ENCODE measurements at places on chromosomes 11 and 22.

DNA sequence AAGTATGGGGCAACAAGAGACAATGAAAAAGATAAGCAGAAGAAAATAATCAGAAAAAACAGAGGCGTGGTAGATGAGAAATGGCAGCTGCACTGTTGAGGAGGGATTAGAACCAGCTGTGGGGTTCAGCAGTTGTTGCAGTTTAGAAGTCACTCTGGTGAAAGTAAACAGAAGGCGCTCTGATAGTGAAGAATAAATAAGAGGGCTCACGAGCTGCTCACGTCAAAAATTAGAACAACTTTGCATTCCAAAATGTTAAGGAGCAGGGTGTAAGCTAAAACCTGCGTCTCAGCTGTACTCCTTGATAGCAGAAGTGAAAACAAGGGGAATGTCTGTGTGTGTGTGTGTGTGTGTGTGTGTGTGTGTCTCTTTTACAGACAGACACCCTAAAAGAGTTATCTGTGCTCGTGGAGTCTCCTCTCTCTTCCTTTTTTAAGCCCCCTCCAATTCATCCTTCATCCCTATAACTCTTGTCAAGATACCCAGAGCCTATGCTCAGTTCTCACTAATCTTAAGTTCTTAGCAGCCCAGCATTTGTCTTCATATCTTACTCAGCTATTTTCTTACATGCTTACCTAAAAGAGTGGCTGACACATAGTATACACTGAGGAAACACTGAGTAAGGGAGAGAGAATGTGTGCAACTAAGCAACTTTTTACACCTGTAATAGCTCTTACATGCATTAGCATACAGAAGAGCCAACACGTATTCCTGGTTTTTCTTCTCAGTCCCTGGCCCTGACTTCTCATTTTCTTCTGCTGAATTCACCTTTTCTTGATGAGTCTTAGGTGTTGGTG is 8.9 kb downstream of the TTC17 start:
- no peak for DNase-seq

GRCh38 chr11:135027461-135027860 is 615.4 kb upstream of the B3GAT1 start:
- DNase-seq = no peak

DNA sequence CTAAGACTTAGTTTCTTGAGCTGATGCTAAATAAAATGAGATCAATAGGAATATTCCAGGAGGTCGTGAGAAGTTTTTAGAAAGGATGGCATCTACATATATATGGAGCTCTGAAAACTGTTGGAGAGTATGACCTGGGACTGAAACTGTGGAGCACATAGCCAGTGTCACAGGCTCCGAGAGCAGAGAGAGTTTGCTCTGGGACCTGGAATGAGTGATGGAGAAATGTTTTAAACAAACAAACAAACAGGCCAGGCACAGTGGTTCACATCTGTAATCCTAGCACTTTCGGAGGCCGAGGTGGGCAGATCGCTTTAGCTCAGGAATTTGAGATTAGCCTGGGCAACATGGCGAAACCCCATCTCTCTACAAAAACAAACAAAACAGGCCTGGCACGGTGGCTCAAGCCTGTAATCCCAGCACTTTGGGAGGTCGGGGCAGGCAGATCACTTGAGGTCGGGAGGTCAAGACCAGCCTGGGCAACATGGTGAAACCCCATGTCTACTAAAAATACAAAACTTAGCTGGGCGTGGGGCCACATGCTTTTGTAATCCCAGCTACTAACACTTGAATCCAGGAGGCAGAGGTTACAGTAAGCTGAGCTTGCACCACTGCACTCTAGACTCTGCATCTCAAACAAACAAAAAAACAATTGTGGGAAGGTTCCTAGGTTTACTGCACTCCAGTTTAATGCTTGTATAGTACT is 67.1 kb downstream of the SLC35F2 start:
- DNase-seq = no peak

DNA sequence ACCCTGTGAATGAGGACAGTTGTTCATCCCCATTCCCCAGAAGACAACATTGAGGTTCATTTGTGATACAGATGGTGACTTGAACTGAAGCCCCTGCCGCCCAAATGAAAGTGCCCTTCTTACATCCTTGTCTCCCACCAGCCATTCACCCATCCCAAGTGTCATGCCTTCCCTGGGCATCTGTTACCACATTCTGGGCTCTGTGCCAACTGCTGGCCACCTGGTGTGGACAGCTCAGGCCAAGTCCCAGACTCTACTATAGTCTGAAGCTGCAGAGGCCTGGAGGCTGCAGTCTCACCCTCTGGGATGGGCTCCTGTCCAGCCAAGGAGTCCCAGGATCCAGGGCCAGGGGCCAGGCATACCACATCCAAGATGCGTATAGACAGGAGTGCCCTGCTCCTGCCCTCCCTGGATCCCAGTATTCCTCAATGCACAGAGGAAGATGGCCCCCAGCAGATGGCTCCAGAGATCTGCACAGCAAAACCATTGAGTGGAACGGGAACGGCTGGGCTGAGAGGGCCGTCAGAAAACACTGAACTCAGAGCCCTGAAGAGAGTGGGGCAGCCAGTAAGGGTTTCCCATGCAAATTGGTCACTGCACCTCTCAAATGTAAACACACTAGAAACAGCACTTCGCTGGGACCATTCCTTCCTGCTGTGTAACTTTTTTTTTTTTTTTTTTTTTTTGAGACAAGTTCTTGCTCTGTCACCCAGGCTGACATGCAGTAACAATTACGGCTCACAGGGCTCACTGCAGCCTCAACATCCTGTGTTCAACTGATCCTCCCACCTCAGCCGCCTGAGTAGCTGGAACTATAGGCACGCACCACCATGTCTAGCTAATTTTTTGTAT is 22.8 kb downstream of the ARRB1 start:
- peak; percentile 38 for DNase-seq

GRCh38 chr22:42929838-42930155 is 72.7 kb upstream of the ARFGAP3 start:
- no peak for DNase-seq

GRCh38 chr11:131465039-131465438 is 94.6 kb downstream of the NTM start:
- no peak for DNase-seq

DNA sequence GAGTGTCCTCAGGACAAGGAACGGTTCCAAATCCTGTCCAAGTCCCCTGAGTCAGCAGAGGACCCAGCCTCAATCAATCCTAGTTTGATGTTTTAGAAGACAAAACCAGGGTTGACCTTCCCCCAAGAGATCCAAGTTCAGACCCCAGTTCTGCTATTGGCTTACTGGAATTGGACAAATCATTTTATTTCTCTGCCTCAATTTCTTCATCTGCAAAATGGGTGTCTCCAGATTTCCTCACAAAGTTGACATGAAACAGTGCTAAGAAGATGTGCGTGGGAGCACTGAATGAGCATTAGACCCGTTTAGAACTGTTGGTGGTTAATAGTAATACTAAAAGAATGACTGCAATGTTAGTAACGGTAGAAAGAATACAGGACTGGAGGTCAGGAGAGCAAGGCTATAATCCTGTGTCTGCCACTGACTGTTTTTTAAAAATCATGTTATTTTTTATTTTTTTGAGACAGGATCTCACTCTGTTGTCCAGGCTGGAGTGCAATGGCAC is 32.8 kb upstream of the SCUBE1 start:
- no peak for DNase-seq

DNA sequence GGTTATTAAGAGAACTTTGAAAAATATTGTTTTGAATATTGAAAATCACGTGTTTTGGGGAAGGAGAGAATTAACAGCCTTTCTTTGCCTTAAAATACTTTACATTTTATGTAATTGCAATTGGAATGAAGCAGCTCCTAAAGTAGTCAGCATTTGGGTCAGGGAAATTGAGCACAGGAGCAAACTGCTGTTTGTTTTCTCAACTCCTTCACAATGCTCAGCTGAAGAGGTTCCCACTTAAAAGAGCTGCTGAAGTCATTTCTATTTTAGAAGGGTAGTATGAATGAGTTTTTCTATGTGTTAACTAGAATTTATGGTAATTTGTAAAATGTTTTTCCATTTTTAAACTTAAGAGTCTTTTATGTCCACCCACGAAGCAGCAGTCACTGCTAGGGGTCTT is 8.1 kb upstream of the UCP2 start:
- DNase-seq = no peak

DNA sequence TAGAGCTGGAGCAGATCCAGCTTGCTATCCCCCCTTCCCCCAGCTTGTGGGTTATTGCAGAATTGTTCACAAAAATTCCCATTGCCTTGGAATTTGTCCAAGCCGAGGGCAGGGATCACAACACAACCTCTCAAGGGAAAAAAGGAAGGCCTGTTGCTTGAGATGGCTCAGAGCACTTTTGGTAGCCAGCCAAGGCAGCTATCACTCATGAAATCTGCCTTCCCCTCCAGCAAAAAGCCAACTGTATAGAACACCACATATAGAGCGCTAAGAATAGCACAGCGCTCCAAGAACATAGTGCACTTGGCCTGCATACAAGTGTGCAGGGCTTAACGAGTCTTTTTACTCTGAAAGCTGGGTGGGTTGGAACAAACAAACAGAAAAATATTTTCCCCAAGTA is 46.2 kb downstream of the FAM83F start:
- no peak for DNase-seq

- no peak for DNase-seq
Measured at GRCh38 chr22:41650821-41651220, 29.7 kb downstream of the XRCC6 start.

DNA sequence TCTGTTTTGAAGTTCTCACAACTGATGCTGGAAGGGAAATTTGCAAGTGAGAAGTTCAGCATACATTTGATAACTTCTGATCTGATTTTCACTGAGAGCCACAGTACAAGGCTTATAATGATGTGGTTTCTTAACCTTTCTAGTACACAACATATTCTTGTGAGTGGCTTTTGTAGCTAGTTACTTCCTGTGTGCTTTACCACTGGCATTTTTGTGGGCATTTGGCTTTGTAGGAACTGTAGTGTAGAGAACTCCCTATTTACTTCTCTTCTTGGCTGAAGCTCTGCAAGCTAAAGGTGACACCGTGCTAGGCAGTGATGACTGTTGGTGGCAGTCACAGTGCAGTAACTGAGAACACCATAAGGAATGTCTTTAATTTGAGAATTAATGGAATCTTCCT is 14.9 kb downstream of the USP47 start:
- DNase-seq = no peak

- no peak for DNase-seq
Measured at GRCh38 chr22:42725606-42726355, 5.1 kb upstream of the A4GALT start.

GRCh38 chr11:80533463-80533862 is 1092.6 kb upstream of the TENM4 start:
- DNase-seq = no peak

DNA sequence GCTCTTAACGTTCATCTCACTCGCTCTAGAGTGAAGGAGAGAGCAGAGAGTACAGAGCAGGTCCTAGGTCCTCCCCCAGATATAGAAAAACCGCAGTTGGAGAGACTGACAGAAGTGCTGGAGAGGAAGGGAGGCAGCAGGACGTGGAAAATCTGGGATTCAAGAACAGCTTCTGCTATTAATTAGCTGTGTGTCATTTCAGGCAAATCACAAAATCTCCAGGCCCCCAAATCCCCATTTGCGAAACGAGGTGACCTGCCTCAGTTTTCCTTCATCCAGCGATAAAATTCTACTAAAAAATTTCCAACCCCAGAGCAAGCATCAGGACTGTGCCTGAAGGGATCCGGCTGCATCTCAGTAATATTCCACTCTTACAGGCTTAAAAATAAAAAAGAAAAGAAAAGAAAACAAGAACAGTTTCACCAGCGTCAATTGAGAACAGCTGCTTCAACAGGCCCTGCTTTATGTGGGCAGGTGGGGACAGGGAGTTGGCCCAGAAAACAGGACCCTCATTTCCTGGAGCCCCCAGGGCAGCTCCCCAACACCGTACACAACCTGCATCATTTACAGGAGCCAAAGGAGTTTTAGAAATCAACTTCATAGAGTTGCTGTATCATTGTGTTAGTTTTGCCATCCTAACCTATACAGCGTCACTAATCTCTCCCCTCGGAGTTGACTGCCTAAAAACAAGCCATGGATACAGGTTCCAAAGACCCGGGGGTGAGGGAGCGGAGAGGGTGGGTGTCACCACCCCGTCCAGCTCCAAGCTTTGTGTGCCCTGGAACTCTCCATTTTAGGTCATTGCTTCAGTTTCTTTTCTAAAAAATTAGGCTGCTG is 2.3 kb upstream of the MALAT1 start:
- DNase-seq = no peak

- no peak for DNase-seq
Measured at GRCh38 chr11:98798333-98798732, 222.4 kb upstream of the CNTN5 start.

DNA sequence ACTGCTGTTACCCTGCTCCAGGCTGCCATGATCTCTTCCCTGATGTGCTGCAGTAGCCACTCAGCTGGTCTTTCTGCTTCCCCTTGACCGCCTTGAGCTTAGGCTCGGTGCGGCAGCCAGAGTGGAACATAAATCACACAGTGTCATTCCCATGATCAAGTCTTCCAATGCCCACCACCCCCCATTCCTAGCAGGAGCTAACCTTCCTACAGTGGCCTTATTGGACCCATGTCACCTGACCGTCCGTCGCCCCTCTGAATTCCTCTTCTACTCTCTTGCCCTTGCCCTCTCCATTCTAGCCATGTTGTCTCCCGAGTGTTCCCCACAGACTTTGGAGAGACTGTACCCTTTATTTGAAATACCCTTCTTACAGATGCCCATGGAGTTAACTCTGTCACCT is 43.4 kb downstream of the OTOG start:
- no peak for DNase-seq

GRCh38 chr11:70068950-70069349 is 9.2 kb upstream of the ANO1 start:
- DNase-seq = no peak

- no peak for DNase-seq
Measured at GRCh38 chr11:6660712-6661111, 5.1 kb upstream of the DCHS1 start.

GRCh38 chr22:20591660-20592310 is 84.4 kb downstream of the MED15 start:
- no peak for DNase-seq

DNA sequence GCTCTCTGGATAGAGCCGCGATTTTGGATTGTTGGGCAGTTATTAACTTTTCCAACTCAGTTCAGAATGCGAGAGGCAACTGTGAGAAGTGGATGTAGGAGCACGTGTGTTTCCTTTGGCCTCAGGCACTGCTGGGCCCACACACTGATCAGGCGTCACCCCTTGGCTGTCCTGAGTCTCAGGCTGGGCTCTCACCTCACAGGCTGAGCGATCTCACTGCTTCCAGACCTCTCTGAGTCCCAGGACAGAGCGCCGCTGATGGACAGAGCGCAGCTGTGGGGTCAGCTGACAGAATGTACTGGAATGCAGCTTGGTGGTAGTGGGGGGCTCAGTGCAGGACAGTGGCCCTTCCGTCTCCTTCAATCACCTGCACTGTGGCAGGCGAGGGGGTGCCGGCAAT is 516.2 kb downstream of the TBC1D22A start:
- DNase-seq = no peak

All from activated naive CD4-positive, alpha-beta T cell (primary cell).